ENCODE measurements at places on chromosomes 5 and 9.

DNA sequence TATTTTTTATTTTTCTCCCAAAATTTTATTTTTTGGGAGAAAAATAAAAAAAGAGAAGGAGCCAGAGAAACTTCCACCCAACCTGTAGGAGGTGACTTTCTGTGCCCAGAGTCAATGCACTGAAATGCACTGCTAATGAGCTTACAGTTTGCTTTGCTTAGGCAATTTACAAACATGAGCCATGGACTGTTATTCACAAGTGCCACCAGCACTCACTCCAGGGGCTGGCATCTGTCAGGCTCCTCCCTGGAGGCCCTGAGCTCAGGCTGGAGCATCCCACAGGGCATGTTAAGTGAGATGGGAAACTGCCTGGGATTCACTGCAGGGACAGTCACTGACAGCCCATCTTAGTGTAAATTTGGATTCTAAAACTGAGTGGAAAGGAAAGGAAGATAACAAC, 74.9 kb downstream of the FANCC start:
- DNase-seq: no peak

DNA sequence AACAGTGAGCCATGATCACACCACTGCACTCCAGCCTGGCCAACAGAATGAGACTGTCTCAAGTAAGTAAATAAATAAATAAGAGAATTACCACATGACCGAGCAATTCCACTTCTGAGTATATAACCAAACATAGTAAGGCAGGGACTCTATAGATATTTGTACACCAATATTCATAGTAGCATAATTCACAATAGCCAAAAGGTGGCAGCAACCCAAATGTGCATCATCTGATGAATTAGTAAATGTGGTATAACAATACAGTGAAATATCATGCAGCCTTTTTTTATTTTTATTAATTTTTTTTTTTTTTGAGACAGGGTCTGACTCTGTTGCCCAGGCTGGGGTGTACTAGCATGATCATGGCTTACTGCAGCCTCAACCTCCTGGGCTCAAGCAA, 33.1 kb downstream of the ALDH7A1 start:
- no peak for DNase-seq

DNA sequence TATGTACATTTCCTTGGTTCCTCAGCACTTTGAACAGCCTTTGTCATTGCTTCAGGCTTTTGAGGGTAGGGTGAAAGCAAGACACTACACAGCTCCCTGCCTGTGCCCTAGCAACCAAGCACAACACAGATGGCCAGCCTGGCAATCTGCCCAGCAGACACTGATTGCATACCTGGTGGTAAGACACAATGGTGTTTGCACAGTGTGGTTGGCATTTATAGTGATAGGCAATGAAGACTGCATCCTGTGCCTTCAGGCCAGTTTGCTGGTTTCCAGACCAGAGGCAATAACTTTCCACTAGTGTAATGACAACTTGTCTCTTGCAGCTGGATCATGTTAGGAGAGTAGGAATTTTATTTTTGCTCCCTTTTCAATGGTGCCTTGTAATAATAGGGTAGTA, 144.5 kb upstream of the TNC start:
- no peak for DNase-seq

GRCh38 chr9:96109680-96110351, 192.2 kb downstream of the HSD17B3 start:
- DNase-seq: no peak

DNA sequence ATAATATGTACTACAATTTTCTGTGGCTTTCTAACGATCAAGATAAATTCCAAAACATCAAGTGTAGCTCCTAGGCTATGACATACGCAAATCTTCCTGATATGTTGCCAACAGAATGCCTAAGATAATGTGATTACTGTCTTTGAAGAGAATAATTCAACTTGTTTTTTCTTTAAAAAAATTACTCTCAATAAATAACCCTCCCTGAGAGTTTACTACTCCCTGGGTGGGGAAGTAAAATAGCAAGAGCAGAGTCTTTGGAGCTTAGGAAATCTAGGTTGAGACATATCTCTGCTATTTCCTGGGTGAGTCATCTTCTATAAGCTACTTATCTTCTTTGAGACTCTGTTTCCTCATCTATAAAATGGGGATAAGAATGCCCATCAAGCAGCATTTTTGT, 201.2 kb downstream of the ACTL7B start:
- DNase-seq: no peak

- DNase-seq: no peak
Observed at GRCh38 chr5:132802044-132802684, 10.9 kb upstream of the SOWAHA start.

DNA sequence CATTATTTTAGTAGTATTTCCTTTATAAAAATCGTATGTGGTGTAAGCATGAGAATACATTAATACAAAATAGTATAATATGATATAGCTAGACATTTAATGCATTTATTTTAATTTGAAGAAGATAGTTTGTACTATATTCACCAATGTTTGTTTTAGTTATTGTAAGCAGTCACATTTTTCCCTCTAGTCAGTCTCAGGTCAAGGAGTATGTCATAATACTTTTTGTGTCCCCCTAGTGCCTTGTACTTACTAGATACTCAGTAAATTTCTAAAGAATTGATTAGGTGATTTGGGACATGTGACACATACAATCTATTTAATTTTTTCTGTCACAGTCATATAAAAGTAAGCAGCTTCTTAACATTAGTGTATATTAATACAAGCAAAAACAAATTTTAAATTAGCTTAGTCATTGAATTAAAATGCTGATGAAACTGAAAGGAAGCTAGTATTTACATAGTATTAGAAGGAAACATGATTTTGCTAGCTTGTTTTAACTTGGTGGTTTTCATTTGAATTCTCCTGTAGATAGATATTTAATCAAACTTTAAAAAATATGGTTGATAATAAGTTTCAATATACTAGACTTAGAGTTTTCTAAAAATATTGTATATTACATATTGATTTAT, 242.2 kb downstream of the FER start:
- no peak for DNase-seq

DNA sequence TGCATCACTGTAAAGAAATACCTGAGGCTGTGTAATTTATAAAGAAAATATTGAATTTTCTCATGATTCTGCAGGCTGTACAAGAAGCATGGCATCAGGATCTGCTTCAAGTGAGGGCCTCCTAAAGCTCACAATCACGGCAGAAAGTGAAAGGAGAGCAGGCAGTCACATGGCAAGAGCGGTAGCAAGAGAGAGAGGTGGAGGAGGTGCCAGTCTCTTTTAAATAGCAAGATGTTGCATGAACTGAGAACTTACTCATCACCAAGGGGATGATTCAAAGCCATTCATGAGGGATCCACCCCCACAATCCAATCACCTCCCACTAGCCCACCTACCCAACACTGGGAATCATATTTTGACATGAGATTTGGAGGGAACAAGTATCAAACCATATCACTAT, 184.5 kb upstream of the PAPPA start:
- no peak for DNase-seq

- no peak for DNase-seq
Observed at GRCh38 chr5:138569782-138570181, 5.4 kb downstream of the HSPA9 start.

DNA sequence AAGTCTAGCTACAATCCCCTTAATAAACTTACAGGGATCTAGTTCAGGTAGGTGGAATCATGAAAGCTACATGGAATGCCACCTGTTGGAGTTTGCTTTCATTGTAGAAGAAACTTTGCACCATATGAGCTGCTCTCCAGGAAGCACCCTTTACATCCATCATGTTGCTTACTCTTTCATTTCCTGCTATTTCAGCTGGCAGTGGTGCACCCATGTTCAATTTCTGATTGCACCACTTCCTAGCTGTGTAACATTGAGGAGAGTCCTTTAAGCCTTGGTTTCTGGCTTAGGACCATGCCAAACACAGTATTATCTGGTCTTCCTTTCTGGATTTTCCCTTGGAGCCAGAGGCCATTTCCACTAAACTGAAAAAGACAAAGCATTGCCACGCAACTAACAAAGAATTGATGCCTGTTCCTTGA, 123.3 kb upstream of the SLC12A2 start:
- no peak for DNase-seq

DNA sequence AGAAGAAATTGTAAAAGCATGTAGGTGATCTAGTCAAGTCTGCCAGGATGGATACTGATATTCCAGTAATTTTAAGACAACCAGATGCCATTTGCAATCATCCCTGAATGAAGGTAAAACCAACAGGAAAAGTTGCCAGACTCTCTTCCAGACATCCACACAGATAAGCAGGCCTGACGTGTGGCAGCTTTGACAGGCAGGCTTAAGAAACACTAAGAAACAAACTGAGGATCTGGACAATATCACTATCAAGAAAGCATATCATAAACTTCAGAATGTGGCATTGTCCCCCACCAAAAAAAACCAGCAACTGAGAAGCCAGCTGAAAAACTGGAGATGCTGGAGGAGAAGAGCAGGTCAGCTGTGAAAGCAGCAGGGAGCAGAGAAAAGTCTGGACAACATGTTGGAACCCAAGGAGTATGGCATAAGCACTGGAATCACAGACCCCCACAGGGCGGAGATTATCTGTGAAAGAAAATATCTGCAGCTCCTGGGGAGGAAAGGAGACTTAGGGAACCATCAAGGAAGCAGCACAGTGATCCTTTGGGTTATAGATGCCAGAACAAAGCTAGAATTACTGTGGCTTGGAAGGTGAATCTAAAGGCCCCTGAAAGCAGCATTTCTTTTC, 307.0 kb downstream of the CWC27 start:
- DNase-seq: no peak

DNA sequence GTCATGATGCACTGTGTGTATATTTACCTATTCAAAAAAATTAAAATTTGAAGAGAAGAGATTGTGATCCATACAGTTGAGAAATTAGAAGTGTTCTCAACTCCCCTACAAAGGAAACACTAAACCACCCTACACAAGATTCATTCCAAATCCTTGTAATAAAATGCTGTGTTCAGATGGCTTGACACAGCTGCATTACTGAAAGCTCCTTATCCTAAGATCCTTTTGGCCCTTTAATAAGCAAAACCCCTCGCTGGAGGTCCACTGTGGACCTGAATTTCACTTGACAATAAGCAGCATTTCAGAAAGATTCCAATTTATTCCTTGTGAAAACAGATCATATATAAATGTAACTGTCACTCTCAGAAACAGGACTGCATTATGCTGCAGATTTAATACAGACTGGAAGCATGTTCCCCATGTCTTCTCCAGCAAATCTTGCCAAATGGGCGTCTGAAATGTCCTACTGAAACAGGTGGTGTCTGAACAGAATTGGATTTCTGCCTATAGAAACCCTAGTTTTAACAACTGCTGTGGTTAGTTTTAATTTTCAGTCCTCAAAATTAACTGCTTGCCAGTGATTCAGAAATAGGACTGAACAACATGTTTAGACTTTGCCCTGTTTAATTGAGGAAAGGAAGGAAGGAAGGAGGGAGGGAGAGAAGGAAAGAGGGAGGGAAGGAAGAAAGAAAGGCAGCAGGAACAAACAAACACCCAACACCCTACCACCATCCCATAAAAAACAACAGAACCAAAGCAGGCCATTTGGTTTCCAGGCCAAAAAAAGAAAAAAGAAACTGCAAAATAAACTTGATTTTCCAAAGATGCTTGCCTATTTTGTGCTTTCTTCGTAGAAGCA, 179.6 kb downstream of the MLLT3 start:
- DNase-seq: no peak

DNA sequence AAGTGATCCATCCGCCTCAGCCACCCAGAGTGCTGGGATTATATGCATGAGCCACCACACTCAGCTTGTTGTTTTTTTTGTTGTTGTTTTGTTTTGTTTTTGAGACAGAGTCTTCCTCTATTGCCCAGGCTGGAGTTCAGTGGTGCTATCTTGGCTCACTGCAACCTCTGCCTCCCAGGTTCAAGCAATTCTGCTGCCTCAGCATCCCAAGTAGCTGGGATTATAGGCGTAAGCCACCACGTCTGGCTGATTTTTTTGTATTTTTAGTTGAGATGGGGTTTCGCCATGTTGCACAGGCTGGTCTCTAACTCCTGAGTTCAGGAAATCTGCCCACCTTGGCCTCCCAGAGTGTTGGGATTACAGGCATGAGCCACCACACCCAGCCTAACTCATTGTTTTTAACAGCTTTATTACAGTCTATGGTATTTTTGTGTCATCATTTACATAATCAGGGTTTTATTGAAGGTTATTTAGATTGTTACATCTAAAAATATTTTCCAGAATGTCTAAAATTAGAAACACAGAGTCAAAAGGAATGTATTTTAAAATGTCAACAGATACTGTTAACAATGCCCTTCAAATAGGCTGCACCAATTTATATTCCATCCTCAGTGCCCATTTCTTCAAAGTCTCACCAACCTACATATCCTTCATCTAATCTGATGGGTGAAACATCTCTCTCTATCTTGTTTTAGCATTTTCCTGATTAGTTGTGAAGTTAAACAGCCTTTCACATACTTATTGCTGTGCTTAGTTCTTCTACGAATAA, 18.6 kb downstream of the KIF3A start:
- DNase-seq: no peak
